ENCODE measurements at places on chromosomes 7 and 10.

- no peak for DNase-seq
These were observed 1.3 kb downstream of the CNNM1 start for GRCh38 chr10:99330347-99330924.

- no peak for DNase-seq
These were observed 24.7 kb upstream of the AMZ1 start for GRCh38 chr7:2663121-2663886.

DNA sequence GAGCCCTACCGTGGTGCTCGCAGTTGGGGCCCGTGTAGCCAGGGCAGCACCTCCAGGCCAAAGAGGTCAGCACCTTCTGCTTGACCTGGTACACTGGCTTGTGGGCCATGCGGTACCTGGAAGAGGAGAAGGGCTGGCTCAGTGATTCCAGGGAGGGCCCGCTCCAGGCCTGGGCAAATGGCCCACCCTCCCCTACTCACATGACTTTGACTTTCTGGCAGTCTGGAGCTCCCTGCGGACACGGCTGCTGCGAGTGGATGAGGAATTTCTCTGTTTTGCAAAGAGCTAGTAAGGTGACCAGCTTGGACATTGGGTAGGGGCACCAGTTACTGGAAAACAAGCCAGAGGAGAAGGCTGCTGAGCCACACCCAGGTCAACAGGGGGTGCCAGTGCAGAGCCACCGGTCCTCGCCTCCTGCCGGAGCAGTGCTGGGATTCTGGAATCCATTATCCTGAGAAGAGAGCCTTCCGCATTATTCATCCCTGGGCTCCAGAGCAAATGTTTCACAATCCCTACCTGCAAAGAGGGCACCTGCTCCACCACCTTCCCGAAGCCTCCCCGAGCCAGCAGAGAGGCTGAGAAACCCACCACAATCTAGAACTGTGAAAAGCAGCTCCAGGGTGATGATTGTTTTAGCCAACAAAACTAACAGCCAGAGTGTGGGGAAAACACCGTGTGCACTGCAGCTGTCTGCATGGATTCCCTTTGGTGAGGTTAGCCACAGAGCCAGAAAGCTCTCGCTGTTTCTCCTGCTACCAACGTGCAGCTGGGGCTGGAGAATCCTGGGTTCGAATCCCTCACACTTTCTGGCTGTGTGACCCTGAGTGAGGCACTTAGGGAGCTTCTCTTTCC lies 11.8 kb downstream of the MMRN2 start:
- DNase-seq, result no peak

DNA sequence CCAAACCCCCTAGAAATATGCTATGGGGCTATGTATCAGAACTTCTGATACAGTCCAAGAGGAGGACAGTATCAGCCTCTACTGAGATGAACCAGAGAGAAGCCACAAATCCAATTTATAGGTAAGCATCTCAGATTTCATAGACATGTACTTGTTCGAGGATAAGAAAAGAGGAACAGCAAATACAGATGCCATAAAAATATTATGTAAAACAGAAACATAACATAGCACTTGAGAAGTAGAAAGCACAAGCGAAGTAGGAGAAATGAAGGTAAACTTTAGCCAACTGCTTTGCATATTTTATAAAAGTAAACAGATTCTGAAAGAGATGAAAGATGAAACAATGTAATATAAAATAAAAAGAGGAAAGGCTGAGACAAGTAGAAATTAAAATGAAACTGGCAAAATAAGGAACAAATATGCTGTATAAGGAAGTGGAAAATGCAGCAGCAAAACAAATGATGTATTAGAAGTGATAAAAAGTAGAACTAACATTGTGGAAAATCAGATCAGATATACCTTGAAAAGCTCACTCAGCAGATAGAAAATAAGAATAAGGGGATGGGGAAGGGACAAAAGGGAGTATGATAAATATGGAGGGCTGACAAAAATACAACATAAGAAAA lies 135.1 kb downstream of the SKAP2 start:
- DNase-seq, result peak; percentile 35

DNA sequence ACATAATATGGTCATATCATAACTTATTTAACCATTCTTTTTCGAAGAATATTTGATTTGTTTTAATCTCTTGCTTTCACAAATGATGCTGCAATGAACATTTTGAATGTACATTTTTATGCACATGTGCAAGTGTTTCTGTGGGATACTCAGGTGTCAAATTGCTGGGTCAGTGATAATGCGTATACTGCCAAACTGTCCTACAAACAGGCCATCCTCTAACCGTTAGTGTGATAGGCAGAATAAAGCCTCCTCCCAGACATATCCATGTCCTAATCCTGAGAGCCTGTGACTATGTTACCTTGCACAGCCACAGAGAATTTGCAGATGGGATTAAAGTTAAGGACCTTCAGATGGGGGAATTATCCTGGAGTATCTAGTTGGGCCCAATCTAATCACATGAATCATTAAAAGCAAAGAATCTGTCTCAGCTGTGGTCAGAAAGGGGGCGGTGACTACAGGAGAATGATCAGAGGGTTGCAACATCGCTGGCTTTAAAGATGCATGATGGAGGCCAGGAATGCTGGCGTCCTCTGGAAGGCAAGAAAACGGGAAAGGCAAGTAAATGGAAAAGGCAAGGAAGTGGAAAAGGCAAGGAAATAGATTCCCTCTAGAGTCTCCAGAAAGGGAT lies 46.7 kb downstream of the FZD1 start:
- DNase-seq, result no peak

DNA sequence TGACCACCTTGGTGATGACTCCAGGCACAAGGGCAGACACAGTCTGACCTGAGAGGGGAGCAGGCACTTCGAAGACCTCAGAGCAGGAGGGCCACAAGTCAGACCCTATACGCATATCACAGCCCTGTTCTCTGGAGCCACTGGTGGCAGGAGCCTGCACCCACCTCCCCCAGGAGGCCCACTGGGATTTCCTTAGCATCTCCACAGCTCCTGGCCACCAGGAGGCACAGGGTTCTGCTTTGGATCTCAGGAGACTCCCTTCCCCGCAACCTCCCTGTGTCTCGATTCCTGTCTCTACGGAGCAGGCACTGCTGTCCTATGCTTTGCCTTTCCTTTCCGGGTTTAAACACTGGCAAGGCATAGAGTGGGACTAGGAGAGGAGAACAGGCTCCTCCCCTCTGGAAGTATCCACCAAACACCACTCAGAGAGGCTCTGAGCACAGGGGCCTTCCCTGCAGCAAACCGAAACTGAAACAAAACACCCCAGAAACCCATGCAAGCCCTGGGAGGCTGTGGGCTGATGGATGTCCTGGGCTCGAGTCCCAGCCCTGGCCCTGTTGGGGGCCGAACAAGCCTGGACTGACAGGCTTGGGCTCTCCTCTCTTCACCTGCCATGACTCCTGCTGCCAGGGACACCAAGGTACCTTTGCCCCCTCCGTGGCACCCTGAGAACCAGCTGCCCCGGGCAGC lies 166.3 kb downstream of the NEURL1 start:
- DNase-seq, result peak; percentile 91

GRCh38 chr7:12868027-12868426 lies 180.6 kb downstream of the ARL4A start:
- DNase-seq, result no peak

- no peak for DNase-seq
These were observed 74.1 kb downstream of the CRPPA start for GRCh38 chr7:16347066-16347826.

DNA sequence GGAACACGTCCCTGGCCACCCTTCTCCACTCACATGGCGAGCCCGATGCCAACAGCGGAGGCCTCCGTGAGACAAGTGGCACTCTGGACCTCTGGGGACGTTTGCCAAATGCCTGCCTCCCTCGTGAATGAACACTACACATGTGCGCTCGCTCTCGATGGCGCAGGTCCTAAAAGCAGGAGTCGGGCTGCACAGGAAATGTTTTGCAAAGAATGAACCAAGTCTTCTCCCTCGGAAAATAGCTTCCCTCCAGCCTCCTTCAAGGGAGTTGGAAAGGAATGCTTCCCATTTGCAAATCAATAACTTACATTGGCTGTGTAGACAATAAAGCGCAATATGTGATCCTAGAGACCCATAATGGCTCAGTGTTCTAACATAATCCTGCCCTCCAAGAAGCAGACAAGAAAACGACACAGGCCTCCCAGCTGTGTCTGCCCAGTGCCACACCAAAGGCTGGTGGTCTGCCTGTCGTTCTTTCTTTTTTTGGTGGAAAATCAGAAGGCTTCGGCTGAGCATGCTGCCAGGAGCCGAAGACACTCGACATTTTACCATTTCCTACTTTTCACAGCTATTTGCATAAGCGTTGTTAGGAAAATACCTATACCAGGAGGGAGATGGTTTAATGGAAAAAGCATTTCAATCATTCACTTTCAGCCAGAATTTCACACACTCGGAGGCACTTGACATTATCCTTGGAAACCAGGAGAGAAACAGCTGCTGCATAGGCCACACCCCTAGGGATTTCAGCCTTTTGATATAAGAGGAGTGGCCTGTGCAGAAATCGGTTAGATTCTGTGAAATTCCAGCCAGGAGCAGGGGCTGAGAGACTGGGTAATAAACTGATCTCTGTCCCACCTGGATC lies 38.4 kb downstream of the ATXN7L1 start:
- no peak for DNase-seq
